Activated CD4-positive, alpha-beta T cell treated with anti-CD3 and anti-CD28 coated beads, Interleukin-2, amount 10 ng/mL, durations not matched to agents 7 days and 5 days (primary cell): ENCODE measurements at places on chromosomes 2 and 18. TPM values are rescaled to one million over a fixed set of nuclear protein-coding genes. Genes with fewer than 3 reads are reported as not detected.
A peak's percentile ranks its signal among the peaks of the same experiment; 100 is the strongest.

Gene DLGAP1
- 0.10 TPM for total RNA-seq

Gene CHRNG
- not detected for total RNA-seq

Gene IL37
- total RNA-seq = not detected

Gene TGOLN2
- 130 TPM for total RNA-seq

Gene SLC30A3
- 0.45 TPM for total RNA-seq

Gene ALLC
- not detected for total RNA-seq

Gene GATA6
- not detected for total RNA-seq

Gene IGFBP2
- total RNA-seq = 10.9 TPM

DNA sequence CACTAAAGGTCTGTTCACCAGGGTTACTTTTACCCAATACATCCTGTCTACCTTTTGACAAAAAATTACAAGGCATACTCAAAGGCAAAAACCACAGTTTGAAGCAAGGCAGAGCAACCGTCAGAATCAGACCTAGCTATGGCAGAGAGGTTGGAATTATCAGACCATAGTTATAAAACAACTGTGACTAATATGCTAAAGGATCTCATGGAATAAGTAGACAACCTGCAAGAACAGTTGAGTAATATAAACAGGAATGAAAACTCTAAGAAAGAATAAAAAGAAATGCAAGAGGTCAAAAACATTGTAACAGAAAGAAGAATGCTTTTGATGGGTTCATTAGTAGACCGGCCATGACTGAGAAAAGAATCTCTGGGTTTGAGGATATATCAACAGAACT is 318.8 kb upstream of the KCNH7 start:
- no peaks in the 10 kb centered on the region for H3K27me3 ChIP-seq
- no peaks in the 10 kb centered on the region for H3K36me3 ChIP-seq
- no peak overlapping the region for H3K27ac ChIP-seq

- H3K36me3 ChIP-seq = no peaks in the 10 kb centered on the region
- H3K4me3 ChIP-seq = no peak overlapping the region
- no peak for DNase-seq
- H3K27me3 ChIP-seq = no peaks in the 10 kb centered on the region
- H3K4me1 ChIP-seq = no peaks in the 10 kb centered on the region
- peak overlapping the region; percentile 10 for H3K27ac ChIP-seq
Observed at GRCh38 chr2:218618102-218618860, 10.6 kb downstream of the PLCD4 start.

DNA sequence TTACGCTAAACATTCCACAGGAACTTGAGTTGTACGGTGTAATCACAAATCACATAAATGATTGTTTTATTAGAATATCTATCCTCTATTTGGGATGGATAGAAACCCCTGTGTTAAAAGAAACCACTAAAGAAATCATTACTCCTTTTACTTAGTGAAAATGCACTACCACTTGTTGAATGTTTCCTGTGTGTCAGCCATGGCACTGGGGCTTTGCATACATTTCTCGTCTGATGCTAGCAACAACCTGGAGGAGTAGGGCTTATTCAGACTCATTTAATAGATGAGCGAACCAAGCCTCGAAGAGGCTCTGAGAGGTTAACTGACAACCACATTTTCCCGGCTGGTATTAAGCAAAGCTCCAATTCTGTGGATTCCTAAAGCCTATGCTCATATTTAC is 60.5 kb upstream of the PELI1 start:
- peaks cover 61% of the 10 kb centered on the region for H3K4me1 ChIP-seq
- peak overlapping the region; percentile 86 for H3K27ac ChIP-seq
- no peak for DNase-seq
- peaks cover 8% of the 10 kb centered on the region for H3K36me3 ChIP-seq
- no peaks in the 10 kb centered on the region for H3K27me3 ChIP-seq

GRCh38 chr2:9799729-9800632 is 43.3 kb upstream of the TAF1B start:
- H3K4me3 ChIP-seq = peak overlapping the region; percentile 60
- H3K4me1 ChIP-seq = peaks cover 34% of the 10 kb centered on the region
- H3K27ac ChIP-seq = peak overlapping the region; percentile 91
- peaks cover 5% of the 10 kb centered on the region for H3K27me3 ChIP-seq
- no peaks in the 10 kb centered on the region for H3K36me3 ChIP-seq

- H3K27ac ChIP-seq = no peak overlapping the region
- peaks cover 28% of the 10 kb centered on the region for H3K4me1 ChIP-seq
- no peak for DNase-seq
- no peaks in the 10 kb centered on the region for H3K27me3 ChIP-seq
- H3K4me3 ChIP-seq = no peak overlapping the region
- H3K36me3 ChIP-seq = peaks cover 32% of the 10 kb centered on the region
Observed at GRCh38 chr2:161315380-161315779, 7.2 kb downstream of the PSMD14 start.

GRCh38 chr2:74009577-74009976 is 24.9 kb downstream of the TET3 start:
- peaks cover 5% of the 10 kb centered on the region for H3K36me3 ChIP-seq
- DNase-seq = no peak
- H3K27me3 ChIP-seq = no peaks in the 10 kb centered on the region
- peaks cover 1% of the 10 kb centered on the region for H3K4me1 ChIP-seq

- H3K27ac ChIP-seq = no peak overlapping the region
- DNase-seq = no peak
- peaks cover 3% of the 10 kb centered on the region for H3K27me3 ChIP-seq
- H3K36me3 ChIP-seq = no peaks in the 10 kb centered on the region
- H3K4me1 ChIP-seq = peaks cover 21% of the 10 kb centered on the region
Observed at GRCh38 chr2:222756951-222757650, 85.6 kb downstream of the MOGAT1 start.

DNA sequence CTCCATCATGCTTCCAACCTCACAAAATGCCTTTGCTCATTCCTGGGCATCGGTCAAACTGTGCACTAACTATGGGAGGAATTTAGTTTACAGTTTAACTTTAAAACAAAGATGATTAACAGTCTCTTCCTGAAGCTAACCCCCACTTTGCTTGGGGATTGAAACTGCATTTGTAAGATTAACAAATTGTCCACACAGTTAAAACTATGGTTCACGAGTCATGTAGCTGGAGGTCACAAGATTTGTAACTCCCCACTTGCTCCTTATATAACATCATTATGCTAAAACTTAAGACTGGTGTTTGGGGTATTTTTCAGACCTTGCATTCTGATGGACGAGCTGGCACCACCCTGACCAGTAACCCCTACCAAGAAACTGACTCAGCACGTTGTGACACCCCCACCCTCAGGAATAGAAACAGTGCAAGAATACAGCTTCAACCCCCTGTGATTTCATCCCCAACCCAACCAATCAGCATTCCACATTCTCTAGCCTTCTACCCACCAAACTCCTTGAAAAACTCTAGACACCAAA is 252.3 kb downstream of the MBD5 start:
- DNase-seq = no peak
- no peak overlapping the region for H3K4me3 ChIP-seq
- H3K4me1 ChIP-seq = no peaks in the 10 kb centered on the region
- no peak overlapping the region for H3K27ac ChIP-seq
- peaks cover 3% of the 10 kb centered on the region for H3K36me3 ChIP-seq

DNA sequence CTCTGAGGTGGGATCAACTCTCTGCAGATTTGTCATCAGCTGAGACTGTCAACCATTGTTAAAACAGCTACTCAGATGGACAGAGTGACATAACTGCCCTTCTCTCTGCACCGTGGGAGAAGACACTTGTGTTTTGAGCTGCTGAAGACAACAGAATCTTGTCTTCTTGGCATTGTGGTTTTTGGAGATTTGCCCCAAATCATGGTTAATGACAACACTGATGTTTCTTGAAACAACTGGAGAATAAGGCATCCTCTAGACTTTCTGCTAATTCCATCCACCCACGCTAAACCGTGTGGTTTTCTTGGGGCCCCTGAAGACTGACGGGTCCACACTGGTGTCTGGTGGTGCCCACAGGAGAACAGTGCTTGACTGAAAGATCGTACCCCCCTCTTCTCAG is 39.5 kb downstream of the SH3BP4 start:
- no peak overlapping the region for H3K27ac ChIP-seq
- H3K4me1 ChIP-seq = no peaks in the 10 kb centered on the region
- no peak overlapping the region for H3K4me3 ChIP-seq
- H3K36me3 ChIP-seq = no peaks in the 10 kb centered on the region

DNA sequence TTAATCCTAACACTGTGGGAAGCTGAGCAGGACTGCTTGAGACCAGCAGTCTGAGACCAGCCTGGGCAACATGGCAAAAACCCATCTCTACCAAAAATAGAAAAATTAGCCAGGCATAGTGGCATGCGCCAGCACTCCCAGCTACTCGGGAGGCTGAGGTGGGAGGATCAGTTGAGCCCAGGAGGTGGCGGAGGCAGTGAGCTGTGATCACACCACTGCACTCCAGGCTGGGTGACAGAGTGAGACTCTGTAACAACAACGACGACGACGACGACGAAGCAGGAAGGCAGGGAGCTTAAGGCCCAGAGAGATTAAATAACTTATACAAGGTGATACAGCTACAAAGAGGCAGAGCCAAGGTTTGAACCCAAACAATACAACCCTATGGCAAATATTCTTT is 37.3 kb downstream of the CFAP36 start:
- H3K36me3 ChIP-seq = peaks cover 78% of the 10 kb centered on the region
- no peaks in the 10 kb centered on the region for H3K27me3 ChIP-seq
- no peaks in the 10 kb centered on the region for H3K4me1 ChIP-seq
- no peak overlapping the region for H3K4me3 ChIP-seq
- DNase-seq = no peak
- H3K27ac ChIP-seq = no peak overlapping the region

- H3K4me1 ChIP-seq = no peaks in the 10 kb centered on the region
- no peak overlapping the region for H3K4me3 ChIP-seq
- no peaks in the 10 kb centered on the region for H3K36me3 ChIP-seq
- H3K27me3 ChIP-seq = no peaks in the 10 kb centered on the region
Observed at GRCh38 chr2:79292239-79292957, 132.8 kb upstream of the REG3A start.

DNA sequence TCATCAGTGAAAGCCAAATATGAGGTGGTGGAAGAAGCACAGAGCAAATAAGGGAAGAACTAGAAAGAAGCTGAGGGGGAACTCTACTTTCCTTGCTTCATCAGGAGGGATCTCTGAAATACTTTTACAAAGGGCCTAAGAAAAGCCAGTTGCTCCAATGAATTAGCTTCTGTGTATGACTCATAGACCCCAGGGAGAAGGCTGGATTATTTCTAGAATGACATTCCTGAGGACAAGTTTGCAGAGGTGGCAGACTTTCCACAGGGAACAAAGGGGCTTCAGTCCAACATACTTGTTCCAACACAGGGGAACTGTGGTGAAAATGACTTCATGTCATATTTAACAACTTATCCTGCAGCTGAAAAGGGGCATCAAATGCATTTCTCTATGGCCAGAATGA is 29.0 kb downstream of the DOK1 start:
- no peaks in the 10 kb centered on the region for H3K36me3 ChIP-seq
- no peaks in the 10 kb centered on the region for H3K27me3 ChIP-seq
- H3K27ac ChIP-seq = no peak overlapping the region
- no peak overlapping the region for H3K4me3 ChIP-seq

- no peak overlapping the region for H3K27ac ChIP-seq
- H3K4me3 ChIP-seq = no peak overlapping the region
- no peak for DNase-seq
- no peaks in the 10 kb centered on the region for H3K36me3 ChIP-seq
Observed at GRCh38 chr2:208556983-208557484, 150.4 kb downstream of the PTH2R start.

DNA sequence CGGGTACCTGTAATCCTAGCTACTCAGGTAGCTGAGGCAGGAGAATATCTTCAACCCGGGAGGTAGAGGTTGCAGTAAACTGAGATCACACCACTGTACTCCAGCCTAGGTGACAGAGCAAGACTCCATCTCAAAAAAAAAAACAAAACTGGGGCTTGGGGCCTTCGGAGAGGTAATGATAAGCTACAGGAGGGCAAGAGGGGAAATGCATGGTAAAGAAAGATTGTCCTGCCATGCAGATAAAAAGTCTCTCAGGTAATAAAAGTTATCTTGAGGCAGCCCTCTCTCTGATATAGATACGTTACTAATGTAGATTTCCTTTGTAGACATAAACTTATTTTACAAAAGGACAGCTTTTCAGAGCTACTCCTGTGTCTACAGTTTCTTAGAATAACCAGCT is 3.7 kb upstream of the RAB1A start:
- no peak overlapping the region for H3K27ac ChIP-seq
- peaks cover 11% of the 10 kb centered on the region for H3K4me1 ChIP-seq
- no peak overlapping the region for H3K4me3 ChIP-seq
- H3K36me3 ChIP-seq = no peaks in the 10 kb centered on the region
- no peak for DNase-seq

DNA sequence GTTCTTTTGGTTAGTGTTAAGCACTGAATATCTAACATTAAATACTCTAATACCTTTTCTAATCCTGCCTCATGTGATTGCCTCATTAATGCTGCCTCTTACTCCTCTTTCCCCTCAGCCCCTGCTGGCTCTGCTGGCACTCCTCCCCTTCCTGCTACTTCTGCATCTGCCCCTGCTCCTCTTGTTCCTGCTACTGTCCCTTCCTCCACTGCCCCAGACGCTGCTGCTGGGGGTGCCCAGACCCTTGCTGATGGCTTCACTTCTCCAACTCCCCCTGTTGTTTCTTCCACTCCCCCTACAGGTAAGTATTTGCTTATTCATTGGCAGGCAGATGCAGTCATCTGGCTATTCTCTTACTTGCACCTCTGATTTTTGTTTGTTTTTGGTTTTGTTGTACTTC is 68.5 kb downstream of the ABI2 start:
- H3K27me3 ChIP-seq = no peaks in the 10 kb centered on the region
- H3K27ac ChIP-seq = no peak overlapping the region
- DNase-seq = no peak
- H3K4me3 ChIP-seq = no peak overlapping the region
- peaks cover 19% of the 10 kb centered on the region for H3K36me3 ChIP-seq

DNA sequence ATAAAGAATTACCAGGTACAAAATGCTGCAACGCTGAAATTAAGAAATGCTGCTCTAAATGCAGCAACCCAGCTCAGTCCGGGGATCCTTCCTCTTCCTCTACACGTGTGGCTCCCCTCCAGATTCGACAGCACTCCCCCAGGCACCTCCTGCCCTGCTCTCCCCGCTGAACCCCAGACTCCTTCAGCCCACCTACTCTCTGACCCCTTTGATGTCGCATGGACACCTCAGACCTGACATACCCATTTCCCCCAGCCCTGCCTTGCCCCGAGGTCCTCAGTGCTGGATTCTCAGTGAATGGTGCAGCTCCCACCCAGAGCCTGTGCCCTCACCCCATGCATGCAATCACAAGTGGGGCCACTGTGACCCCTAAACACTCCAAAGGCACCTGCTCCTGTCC is 4.6 kb upstream of the ADRA2B start:
- no peak overlapping the region for H3K4me3 ChIP-seq
- no peak overlapping the region for H3K27ac ChIP-seq
- no peak for DNase-seq
- H3K4me1 ChIP-seq = peaks cover 10% of the 10 kb centered on the region
